ENCODE measurements at places on chromosomes 3 and 15. TPM values are rescaled to one million over a fixed set of nuclear protein-coding genes. Genes with fewer than 3 reads are reported as not detected.

- DNase-seq = no peak
These were observed 102.8 kb downstream of the KCNH8 start for GRCh38 chr3:19250959-19251610.

GRCh38 chr3:73530022-73530396, 94.7 kb downstream of the PDZRN3 start:
- no peak for DNase-seq

- DNase-seq = no peak
These were observed 36.6 kb downstream of the OSTN start for GRCh38 chr3:191235331-191236314.

GRCh38 chr3:36058404-36059030, 321.8 kb upstream of the STAC start:
- no peak for DNase-seq

DNA sequence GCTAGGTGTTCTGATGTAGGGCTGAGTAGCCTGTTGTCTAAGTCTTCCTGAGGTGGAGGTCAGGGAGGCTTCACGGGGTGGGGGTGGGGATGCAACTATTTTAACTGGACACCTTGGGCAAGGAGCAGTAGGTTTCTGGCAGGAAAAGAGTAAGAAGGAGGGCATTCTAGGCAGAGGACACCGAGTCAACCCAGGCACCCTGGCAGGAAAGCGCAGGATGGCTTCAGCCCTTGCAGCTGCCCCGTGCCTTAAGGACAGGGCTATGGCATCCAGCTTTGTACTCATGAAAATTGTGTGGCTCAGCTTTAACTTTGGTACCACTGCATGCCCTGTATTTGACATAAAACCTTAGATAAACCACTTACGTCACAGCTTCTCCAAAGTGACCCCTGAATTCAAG, 6.4 kb upstream of the FILIP1L start:
- no peak for DNase-seq

- DNase-seq = no peak
These were observed 84.3 kb downstream of the EEFSEC start for GRCh38 chr3:128237348-128238183.

The GAP43 gene
- polyA plus RNA-seq = not detected

The PARP16 gene
- polyA plus RNA-seq = 4.4 TPM

The GABRA5 gene
- polyA plus RNA-seq = not detected

DNA sequence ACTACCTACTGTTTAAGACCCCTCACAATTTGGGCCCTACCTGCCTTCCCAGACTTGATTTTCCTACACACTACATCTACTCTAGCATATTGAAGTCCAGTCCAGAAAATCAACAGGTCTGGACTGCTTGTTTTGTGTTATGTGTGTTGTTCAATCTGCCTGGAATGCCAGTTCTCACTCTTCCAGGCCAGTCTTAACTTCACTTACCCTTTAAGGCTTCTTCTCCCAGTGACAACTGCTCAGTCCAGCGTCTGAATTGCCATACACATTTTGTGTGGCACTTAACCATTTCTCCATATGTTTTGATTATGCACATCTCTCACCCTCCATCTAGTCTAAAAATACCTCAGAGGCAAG, 1.1 kb downstream of the TICRR start:
- no peak for DNase-seq

DNA sequence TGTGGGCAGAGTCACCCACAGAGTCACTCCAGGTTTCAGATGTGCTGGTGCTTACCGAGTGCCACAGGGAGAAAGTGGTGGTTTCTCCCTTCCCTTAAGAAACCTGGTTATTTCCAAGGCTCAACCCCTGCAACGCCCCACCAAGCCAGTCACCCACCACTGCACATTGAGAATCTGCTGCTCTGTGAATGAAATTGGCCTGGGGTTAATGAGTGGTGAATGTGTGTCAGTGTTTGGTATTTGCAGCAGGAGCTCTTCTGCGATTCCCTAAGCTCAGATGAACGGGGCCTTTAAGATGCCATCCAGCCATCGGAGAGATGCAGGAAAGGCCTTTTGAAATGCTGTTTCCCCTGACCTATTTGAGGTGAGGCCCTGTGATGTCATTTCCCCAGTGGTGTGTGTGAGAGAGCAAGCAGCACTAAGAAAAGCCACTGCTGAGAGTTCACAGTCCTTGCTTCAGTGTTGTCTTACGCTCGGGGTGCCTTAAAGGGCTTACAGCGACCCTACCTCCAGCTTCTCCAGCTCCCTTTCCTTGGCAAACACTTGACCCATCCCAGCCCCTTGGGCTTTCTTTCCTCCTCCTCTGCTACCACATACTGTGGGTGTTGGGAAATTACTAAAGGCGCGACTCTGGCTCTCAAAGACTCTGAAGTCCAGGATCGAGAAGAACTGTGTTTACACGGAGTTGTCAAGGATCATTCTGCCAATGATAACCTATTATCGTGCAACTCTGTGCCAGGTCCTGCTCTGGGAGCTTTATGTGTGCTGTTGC, 68.9 kb downstream of the SMAD3 start:
- peak; percentile 88 for DNase-seq

- DNase-seq = peak; percentile 96
These were observed 167.6 kb downstream of the ECT2 start for GRCh38 chr3:172918165-172918564.

DNA sequence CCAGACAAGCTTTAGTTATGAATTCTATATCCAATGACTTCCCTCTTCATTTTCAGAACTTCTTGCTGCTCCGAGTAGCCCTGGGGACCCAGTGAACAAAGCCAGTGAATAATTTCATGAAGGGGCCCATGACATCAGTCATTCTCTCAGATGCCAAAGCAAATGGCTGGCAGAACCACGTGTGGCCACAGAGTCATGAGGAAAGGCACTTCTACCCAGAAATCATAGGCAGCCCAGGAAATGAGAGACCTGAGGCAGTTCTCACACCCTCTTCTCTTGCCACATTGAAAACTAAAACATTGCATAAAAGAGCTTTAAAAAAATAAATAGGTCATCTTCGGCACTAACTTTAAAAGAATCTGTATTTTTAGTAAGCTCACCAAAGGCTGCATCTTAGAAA, 4.3 kb upstream of the UACA start:
- no peak for DNase-seq
